Stimulated activated naive B cell treated with anti-CD40 and anti-IgM and Interleukin-4, amounts not matched to agents 10 μg/mL and 1 μg/mL and 100 μg/mL, for 72 hours (primary cell): ENCODE measurements at places on chromosomes 7 and 10.

GRCh38 chr10:22761569-22762220 lies 47.3 kb upstream of the PIP4K2A start:
- DNase-seq = no peak
- no peaks in the 10 kb centered on the region for H3K27me3 ChIP-seq
- no peak overlapping the region for H3K27ac ChIP-seq
- H3K4me3 ChIP-seq = no peak overlapping the region

GRCh38 chr10:58435297-58435985 lies 50.2 kb downstream of the TFAM start:
- no peaks in the 10 kb centered on the region for H3K4me1 ChIP-seq
- no peak for DNase-seq
- H3K36me3 ChIP-seq = no peaks in the 10 kb centered on the region
- no peak overlapping the region for H3K27ac ChIP-seq
- H3K4me3 ChIP-seq = no peak overlapping the region

DNA sequence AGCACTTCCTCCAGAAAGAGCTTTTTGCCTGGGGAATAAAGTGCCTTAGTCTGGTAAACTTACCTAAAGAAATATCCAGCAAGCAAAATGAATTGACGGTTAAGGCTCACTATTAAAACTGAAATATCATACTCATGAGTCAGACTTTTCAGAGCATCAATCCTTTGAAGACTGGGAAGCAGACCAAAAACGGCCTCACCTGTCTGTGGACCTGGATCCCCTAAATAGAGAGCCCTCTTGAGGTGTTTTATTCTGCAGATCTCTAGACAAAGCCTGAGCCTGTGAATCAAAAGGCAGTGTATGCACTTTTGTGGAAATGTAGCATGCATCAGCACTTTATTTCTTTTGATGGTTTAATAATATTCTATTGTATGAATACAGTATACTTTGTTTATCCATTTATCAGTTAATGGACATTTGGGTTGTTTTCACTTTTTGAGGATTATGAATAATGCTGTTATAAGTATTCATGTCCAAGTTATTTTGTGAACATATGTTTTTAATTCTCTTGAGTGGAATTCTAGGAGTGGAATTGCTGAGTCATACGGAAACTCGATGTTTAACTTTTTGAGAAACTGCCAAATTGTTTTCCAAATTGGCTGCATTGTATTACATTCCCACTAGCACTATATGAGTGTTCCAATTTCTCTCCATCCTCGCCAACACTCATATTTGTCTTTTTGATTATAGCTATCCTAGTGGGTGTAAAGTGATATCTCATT lies 449.0 kb upstream of the IGFBP3 start:
- H3K27me3 ChIP-seq = no peaks in the 10 kb centered on the region
- no peak for DNase-seq
- no peaks in the 10 kb centered on the region for H3K36me3 ChIP-seq
- H3K4me3 ChIP-seq = no peak overlapping the region
- no peak overlapping the region for H3K27ac ChIP-seq

- H3K36me3 ChIP-seq = peaks cover 35% of the 10 kb centered on the region
- DNase-seq = peak; percentile 42
- H3K27me3 ChIP-seq = no peaks in the 10 kb centered on the region
- peaks cover 4% of the 10 kb centered on the region for H3K4me1 ChIP-seq
- no peak overlapping the region for H3K4me3 ChIP-seq
Measured at GRCh38 chr10:11986593-11987216, 55.9 kb downstream of the UPF2 start.
